SK-N-SH treated with all-trans-retinoic acid at 6 μM for 48 hours (cell line): ENCODE measurements at places on chromosomes 7 and 10.

DNA sequence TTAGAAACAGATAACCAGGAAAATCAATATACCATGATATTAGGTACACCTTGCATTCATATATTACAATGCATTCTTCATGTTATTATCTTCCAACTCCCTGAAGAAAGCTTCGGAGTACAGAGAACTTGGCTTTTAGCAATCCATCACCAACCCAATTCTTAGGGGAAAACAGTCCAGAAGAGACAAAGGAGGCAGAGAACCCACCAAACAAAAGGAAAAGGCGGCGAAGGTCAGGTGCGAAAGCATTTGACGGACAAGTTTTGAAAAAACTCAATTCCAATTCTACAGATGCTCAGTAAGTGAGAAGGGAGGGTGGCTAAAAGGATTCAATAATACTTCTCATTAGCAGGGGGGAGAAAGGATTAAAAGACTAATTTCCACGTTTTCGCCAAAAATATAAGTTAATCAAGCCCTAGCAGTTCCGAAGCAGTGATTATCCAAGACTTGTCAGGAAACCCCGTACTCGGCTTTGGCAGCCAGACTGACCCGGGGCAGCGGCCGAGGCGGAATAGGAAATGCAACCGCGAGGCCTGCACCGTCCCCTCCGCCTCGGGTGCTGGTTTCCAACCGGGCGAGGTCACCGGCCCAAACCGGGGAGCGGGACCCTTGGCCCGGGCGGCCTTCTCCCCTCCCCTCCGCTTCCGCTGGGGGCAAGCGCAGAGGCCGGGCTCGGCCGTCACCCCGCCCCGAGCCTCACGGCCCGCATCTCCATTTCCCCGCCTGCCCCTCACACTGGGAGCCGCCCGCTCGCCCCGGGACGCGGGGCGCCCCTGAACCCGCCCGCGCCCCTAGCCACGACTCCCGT, 747 bp downstream of the GDI2 start:
- ATAC-seq, result peak; percentile 69

- ATAC-seq, result no peak
These were observed 42.4 kb downstream of the SORBS1 start for GRCh38 chr10:95518455-95519452.

GRCh38 chr10:11715815-11716494, 26.2 kb upstream of the ECHDC3 start:
- ATAC-seq, result no peak

DNA sequence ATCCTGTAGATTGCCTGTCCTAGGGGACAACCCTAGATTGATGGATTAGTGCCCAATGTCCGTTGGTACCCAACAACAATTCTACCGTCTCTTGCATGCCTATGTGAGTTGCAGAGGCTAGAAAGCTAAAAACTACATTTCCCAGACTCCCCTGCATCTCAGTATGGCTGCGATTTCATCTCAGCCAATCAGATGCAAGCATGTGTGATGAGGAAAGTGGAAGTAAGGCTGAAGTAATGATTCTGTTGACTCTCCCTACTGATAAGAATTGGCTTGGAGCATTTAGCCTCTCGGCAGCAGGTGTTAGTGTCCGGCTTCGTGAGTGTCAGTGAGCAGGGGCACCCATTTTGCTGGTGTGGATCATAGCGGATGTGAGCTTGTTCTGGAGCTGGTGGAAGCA, 171.9 kb downstream of the FGFR2 start:
- ATAC-seq, result no peak

DNA sequence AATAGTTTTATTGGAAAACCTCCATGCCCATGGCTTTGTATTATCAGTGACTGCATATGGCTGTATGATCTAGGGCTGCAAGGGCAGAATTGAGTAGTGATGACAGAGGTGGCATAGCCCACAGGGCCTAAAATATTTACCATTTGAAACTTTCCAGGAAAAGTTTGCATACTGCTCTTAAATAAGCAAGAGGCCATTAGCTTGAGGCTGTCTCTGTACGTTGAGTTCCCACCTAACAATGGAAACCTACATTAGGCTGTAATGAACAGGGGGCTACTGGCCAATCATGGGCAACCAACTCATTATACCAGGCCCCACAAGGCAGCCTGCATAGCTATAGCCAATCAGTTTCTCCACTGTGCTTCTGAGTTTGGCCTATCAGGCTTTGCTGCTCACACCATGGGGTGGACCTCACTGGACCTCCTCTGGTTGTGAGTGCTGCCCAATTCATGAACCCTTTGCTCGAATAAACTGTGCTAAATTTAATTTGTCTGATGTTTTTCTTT, 673 bp upstream of the ST8SIA6 start:
- no peak for ATAC-seq

- ATAC-seq, result no peak
These were observed 8.9 kb downstream of the ZMIZ1 start for GRCh38 chr10:79077488-79078173.

DNA sequence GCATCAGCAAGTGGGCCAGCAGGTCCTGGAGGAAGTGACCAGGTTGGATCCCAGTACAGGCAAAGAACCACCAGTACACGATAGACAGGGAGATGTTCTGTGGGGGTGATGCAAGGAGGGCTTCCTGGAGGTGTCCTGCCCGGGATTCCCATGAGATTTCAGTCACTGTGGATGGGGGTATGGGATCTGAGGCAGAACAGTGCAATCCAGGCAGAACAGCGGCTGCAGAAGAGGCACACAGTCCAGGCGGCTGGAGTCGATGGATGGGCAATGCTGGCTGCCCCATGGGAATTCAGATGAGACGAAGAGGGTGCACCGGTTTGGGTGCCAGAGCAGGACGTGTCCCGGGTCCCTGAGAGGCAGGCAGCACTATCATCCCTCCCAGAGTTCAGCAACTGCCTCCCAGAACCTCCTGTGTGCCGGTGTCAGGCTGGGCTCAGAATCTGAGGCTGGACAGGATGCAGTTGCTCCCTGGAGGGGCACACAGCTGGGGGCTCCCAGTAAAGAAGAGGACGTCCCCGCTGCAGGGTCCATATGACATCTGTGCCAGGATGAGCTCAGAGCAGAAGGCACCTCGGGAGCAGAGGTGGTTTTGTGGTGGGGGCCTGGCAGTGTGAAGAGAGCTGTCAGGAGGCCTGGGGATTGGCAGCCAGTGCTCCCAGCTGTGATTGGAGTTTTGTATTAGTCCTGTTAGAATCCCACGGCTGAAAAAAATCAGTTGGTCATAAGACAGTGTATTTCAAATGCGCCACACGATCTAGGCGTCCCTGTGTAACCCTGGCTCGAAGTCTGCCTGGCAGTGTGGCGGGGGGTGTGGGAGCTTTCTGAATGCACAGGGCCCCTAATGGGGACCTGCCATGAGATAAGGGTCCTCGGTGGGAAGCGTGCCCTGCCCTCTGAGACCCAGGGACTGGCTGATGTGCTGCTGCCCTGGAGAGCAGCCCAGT, 3.2 kb downstream of the KNDC1 start:
- no peak for ATAC-seq

DNA sequence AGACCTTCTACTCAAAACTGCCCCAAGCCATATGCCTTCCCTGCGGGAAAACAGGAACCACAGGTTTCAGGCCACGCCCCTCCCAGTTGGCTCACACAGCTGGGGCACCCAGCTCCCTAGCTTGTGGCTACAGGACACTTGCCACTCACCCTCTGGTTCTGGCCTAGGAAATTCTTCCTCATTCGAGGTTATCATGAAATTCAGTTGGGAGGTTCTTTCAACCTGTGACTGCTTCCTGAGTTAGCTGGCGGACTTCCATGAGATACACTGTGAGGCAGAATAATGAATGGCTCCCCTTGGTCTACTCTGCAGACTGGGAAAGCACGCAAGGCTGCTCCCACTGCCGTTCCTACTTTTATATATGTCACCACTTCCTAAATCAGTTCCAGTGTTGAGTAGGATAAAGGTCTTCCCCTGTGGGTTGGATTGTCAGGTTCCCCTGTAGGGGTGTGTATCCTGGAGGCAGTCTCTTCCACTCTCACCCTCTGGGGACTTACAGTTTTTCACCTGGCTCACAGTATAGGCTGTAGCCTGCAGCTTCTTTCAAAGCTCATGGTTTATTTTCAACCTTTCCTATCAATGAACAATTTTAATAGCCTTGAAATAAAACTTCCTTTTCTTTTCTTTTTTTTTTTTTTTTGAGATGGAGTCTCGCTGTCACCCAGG, 37.0 kb downstream of the GPR22 start:
- no peak for ATAC-seq

GRCh38 chr7:56105508-56105907, 768 bp downstream of the CHCHD2 start:
- ATAC-seq, result peak; percentile 54

DNA sequence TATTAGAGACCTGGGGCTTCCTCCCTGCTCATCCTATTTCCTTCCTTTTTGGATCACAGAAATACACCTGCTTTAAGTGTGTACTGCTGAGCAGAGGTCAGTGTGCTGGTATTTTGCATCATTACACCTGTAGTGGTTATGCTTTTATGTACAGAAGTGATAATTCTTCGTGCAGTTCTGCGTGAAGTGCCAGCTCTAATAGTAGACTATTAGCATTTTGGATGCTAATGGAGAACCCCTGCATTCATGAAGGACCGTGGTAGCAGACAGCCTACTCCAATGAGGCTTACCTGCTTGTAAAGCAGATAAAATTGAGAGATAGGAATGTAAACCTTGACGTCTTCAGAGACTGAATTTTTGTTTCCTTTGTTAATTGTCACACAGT, 114.3 kb downstream of the CDK14 start:
- ATAC-seq, result no peak; the same call in 2 of the 3 replicates

DNA sequence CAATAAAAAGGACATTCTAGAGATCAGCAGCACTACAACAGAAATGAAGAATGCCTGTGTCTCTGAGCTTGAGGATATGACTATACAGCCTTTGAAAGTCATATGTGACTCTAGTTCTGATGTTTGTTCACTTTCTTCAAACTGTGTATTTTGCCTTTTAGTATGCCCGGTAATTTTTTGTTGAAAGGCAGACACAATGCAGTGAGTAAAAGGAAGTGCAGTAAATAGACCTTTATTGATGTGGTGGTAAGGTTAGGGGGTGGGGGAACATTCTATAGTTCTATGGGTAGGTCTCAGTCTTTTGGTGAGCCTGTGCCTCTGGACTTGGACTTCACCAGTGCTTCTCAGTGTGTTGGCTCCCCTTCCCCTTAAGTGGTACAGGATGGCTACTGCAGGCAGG, 143.5 kb upstream of the CDC14C start:
- ATAC-seq, result no peak

GRCh38 chr7:101816595-101817470, 593 bp upstream of the CUX1 start:
- no peak for ATAC-seq

- no peak for ATAC-seq
These were observed 266.8 kb downstream of the SORCS1 start for GRCh38 chr10:106897719-106898118.

DNA sequence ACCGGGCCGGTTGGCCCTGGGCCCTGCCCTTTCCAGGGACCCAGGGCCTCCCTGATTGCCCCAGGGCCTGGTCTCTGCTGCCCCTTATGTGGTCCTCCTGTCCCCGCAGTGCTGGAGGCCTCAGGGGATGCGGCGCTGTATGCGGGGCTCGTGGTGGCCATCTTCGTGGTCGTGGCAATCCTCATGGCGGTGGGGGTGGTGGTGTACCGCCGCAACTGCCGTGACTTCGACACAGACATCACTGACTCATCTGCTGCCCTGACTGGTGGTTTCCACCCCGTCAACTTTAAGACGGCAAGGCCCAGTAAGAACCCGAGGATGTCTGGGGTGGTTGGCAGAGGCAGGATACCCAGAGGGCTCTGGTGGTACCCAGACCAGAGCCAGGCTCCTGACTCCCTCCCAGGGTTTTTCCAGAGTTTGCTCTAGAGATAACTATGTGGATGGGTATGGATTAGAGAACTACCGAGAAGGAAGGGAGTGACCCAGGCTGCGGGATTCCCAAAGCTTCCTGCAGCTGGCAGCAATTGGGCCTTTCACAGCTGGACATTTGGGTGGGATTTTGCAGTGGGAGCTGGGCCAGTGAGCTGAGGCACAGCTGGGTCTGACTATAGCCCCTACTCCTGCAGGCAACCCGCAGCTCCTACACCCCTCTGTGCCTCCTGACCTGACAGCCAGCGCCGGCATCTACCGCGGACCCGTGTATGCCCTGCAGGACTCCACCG, 28.1 kb upstream of the SLC29A3 start:
- no peak for ATAC-seq

DNA sequence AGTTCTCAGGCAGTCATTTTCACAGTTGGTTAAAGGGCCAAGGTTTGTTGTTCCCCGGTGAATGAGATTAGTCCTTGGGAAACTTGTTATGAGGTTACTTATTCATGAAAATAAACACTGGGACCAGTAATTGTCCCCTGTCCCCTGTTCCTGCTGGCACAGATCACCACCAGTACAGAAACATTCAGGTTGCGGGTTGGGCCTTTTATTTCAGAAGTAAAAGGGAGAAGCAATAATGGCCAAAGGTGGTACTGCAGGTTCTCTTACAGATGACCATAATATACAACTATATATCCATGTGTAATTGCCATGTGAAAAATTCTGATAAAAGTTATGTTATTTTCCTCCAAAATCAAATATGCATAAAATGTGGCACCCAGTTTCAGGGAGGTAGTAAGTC, 442.0 kb downstream of the SORCS1 start:
- no peak for ATAC-seq

DNA sequence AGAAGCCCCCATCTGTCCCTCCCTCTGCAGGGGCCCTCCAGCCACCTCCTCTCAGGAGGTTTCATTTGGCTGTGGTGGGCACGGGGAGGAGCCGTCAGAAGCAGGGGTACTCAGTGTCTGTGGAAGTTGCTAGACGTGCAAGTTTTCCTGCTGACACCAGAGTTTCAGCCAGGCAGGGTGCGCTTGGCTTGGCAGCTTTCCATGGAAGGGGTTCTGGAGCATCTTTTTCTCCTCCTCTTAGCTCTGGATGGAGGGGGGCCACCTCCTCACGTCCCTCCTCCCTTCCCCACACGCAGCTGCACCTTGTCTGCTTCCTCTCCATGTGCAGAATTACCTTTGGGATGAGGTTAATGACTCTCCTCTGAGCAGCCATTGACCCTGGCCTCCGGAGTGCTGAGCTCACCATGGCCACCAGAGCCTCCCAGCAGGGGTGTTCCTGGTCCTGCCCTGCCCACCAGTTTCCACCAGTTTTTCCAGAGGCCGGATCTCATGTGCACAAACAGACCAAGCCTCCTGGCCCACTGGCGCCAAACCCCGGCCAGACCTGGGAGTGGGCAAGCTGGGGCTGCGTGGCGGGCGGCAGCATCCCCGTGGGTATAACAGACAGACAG, 579.8 kb upstream of the FOXK1 start:
- no peak for ATAC-seq

DNA sequence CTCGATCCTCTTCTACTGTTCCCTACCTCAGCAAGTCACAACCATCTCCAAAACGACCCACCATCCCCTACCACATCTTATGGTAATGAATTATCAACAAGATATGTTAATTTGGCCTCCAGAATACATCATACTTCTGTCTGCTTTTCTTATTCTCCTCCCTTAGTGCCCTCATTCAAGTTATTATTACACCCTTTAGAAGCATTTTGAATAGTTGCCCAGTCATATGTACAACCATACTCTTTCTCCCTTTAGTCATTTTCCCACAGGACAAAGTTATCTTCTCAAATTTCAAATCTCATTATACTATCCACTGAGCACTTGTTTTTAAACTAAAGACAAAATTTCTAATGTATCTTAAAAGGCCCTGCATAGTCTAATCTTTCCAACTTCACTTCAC, 71.0 kb downstream of the GNAT3 start:
- ATAC-seq, result peak; percentile 41
